Stimulated activated CD4-positive, alpha-beta T cell treated with anti-CD3 and anti-CD28 coated beads, Interleukin-1b, Interleukin-23, amount 100 ng/mL, for 1 hour (primary cell): ENCODE measurements at places on chromosomes 11 and 22.

- DNase-seq, result no peak
Measured at GRCh38 chr11:92087725-92088537, 136.7 kb upstream of the FAT3 start.

GRCh38 chr11:47961383-47961782 is 19.0 kb upstream of the PTPRJ start:
- DNase-seq, result no peak

DNA sequence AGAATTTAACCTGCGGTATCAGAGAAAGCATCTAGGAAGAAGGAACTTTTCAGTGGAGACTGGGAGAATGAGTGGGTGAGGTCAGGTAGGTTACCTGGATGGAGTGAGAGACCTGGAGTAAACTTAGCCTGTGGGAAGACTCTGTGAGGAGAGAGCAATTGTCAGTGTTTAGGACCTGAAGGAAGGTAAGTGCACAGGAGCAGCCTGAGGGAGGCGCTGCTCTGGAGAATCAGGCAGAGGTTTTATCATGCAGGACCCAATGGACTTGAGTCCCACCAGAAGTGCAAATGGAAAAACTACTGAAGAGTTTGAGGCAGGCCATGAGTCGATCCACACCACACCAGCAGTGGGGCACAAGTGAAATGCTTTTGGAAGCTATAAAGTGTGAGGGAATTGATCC is 10.6 kb upstream of the IFTAP start:
- no peak for DNase-seq

- no peak for DNase-seq
Measured at GRCh38 chr11:134468081-134468668, 56.1 kb upstream of the B3GAT1 start.

DNA sequence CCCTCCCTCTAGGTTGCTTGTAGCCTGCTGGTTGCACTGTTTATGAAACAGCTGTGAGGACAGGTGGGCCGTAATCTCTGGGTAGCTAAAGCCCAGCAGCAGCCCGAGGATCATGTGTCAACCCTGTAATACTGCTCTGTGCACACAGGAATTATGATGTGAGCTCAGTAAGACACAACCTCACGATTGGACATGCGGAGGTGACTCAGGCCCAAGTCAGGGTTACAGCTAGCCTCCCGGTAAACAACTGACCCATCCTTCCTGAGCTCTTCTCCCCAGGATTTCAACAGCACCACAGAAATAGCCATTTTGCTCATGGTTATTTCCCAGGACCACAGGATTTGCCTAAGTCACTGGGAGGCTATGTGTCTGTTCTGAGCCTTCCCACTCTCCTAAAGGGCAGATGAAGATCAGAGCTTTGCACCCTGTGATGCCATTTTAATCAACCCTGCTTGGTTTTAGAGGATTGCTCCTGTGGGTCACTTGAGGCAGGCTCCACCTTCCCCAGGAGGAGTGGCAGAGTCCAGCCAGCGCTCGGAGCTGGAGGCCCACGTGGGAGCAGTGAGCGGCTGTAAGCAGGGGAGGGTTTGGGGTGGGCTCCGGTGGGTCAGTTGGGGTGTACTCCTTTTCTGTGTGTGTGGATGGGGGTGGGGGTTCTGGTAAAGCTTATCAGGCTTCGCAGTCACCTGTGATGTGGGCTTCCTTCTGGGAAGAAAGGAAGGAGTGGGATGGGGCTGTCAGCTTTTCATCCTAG is at the start of gene AMPD3:
Gene AMPD3, plus strand, starts transcription at position 387 of the 754 bp plus-strand sequence. CDS start 6,256 bp downstream, outside the sequence.
- no peak for DNase-seq
